ENCODE measurements at places on chromosomes 7 and 10. TPM values are rescaled to one million over a fixed set of nuclear protein-coding genes. Genes with fewer than 3 reads are reported as not detected.

GRCh38 chr10:132175907-132176581, 10.7 kb upstream of the DPYSL4 start:
- no peak for DNase-seq

GRCh38 chr10:108465871-108466641, 1301.5 kb upstream of the SORCS1 start:
- peak; percentile 80 for DNase-seq

DNA sequence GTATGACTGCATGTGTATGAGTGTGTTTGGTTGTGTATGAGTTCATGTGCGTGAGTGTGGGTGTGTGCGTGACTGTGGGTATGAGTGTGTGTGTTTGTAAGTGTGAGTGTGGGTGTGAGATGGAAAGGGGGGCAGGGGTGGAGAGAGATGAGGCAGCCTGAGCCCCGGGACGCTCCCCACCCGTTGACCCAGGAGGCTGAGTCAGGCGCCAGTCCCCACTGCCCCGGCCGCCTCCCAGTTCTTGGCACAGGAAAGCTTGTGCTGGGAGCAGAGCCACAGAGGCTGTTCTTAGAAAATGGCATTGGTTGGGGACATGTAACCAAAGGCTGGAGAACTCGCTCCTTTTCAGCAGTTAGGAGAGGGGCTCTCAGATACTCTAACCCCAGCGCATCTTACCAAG, 27.8 kb upstream of the NUB1 start:
- no peak for DNase-seq

- DNase-seq: no peak
These were observed 124.7 kb downstream of the DGKB start for GRCh38 chr7:14777806-14778205.

- no peak for DNase-seq
These were observed 220.5 kb downstream of the BAMBI start for GRCh38 chr10:28897617-28898464.

- DNase-seq: no peak
These were observed 35.0 kb downstream of the YKT6 start for GRCh38 chr7:44235582-44236332.

- DNase-seq: no peak
These were observed 31.1 kb downstream of the RAMP3 start for GRCh38 chr7:45188736-45189135.

- DNase-seq: peak; percentile 73
These were observed 40.9 kb upstream of the ZNF32 start for GRCh38 chr10:43689618-43689954.

DNA sequence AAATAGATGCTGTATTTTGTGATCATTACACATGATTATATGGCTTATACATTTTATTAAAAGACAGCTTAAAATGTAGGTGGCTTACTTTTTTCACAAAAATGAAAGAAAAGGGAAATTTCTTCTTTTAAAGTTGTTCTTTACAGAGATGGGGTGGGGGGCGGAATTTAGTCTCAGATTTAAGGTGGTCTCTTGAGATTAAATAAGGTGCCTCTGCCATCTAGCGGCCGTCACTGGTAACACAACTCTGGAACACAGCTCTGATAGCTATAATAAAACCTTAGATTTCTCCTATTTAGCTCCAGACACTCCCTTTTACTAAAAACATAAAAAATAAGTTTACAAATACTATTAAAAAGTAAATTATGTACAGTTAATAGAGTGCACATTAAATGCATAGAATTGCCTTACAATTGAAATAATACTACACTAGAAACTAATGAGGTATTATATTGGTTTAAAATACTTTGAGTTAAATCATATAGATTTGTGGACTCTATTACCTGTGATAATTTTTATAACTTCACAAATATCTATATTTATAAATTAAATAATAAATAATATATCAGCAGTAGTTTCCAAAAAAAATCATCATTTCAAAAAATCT, 210.9 kb downstream of the DGKB start:
- peak; percentile 17 for DNase-seq

- no peak for DNase-seq
These were observed 19.8 kb downstream of the CDK1 start for GRCh38 chr10:60798031-60798430.

DNA sequence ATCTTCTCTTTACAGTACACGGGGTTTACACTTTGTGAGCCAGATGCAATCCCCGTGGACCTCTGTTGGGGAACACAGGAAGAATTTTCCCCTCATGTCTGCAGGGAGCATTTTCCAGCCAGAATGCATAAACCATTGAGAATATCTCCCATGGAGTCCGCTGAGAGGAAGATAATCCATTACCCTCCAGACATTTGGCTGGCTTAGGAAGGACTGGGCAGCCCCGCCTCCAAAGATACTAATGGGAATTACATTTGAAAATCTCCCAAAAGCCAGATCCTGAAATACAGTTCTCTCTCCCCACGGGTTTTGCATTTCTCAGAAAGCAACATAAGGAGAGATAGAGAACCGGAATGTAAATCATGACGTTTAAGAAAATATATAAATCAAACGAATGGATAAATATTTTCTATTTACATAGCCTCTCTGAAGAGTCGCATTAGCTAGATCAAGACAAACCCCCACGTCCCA, 53.5 kb downstream of the TRIL start:
- DNase-seq: no peak

GRCh38 chr10:114061789-114062188, 18.1 kb downstream of the ADRB1 start:
- no peak for DNase-seq

DNA sequence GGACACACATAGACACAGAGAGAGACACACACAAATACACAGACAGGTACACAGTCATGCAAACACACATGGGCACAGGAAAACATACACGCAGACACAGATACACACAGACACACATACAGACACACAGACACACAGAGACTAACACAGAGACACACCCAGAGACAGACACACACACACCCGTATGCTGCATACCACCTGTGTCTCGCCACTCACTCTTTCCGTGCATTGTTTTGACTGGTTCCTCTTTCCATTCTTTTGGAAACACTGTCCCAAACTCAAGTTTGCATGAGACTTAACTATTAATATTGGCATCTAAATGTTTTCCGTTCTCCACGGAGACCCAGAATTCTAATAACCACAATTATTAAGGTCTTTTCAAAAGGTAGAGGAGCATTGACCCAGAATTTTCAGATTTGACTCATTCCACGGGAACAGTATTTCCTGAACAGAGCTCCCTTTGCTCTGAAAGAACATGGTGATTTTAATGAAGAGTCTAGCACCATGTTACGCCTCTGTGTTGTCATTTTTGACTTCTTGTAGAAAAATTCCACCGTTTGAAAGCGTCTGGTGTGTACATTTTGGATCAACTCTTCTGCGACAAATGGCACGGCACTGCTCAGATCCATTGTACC, 141.2 kb upstream of the RNF32 start:
- no peak for DNase-seq

GRCh38 chr7:20661884-20662283, 46.4 kb downstream of the ABCB5 start:
- no peak for DNase-seq

- DNase-seq: peak; percentile 34
These were observed 1.0 kb downstream of the ADCK2 start for GRCh38 chr7:140673774-140674155.

GRCh38 chr10:124225029-124225466, 131.7 kb upstream of the CHST15 start:
- no peak for DNase-seq

GRCh38 chr7:138864667-138865066, 66.7 kb upstream of the ATP6V0A4 start:
- no peak for DNase-seq

- no peak for DNase-seq
These were observed 16.9 kb upstream of the ENTPD1 start for GRCh38 chr10:95739056-95739455.

The TLX1 gene
- not detected for total RNA-seq

The ZNF804B gene
- total RNA-seq: 0.41 TPM

The HTRA1 gene
- total RNA-seq: 21.9 TPM

The PTF1A gene
- total RNA-seq: 70.8 TPM

The RPEL1 gene
- total RNA-seq: not detected
